ENCODE measurements at places on chromosomes 4 and X.

DNA sequence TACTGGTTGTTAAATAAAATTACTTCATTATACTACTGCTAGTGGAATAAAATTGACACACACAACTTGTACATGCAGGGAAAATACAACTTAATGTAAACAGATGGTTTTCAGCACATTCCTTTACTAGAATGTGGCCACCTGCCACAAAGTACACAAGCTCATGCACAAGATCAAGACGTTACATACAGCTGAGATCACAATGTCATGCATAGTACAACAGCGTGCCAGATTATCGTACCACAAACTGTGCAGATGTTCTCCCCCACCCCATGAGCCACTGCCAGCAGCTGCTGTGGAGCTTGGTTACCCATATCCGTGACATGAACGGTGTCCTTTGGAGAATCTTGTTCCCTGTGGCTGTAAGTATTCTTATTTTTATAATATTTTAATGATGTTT lies 27.7 kb downstream of the FBXO8 start:
- no peak for DNase-seq

DNA sequence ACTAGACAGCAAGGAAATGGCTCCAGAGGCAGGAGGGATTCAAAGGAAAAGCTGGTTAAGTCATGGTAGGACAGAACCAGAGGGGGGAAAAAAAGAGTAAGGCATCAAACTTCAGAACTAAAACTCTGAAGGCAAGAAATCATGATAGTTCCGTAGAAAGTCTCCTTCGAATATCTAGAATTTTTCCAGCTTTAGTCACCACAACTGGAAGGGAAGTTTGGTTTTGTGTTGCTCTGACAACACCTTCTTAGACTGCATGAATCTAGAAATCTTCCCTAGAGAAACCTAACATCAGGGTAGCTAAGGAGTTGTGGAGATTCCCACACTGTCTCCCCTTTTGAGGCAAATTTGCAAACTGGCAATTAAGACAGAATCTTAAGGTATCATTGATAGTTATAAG lies 33.7 kb downstream of the AMMECR1 start:
- no peak for DNase-seq

- no peak for DNase-seq
Observed at GRCh38 chr4:8041172-8041571, 101.5 kb upstream of the AFAP1 start.

GRCh38 chr4:1246901-1247863 lies 1.7 kb downstream of the CTBP1 start:
- peak; percentile 56 for DNase-seq

DNA sequence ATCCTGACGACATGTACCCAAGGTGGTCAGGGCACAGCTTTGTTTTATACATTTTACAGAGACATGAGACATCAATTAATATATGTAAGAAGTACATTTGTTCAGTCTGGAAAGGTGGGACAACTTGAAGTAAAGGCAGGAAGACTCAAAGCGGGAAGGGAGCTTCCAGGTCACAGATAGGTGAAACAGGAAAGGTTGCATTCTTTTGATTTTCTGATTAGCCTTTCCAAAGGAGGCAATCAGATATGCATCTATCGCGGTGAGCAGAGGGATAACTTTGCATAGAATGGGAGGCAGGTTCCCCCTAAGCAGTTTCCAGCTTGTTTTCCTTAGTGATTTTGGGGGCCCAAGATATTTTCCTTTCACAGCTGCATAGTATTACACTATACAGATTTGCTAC lies 358.4 kb downstream of the GLUD2 start:
- no peak for DNase-seq

DNA sequence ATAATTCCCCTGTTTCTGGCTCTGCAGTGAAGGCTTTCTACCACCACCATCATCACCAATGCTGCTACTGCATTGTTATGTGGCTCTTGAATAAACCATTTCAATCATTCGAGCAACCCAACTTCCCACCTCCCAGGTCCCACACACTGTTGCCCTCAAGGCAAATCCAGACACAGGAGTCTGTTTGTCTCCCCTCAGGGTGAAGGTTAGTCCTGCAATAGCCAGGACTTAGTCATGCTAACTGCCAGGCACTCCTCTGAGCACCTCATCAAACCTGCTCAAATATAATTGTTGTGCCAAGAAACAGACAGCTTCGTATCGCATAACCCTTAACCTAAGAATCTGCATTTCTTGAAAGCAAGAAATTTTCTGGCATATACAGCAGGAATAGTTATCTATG lies 213.2 kb downstream of the KDR start:
- DNase-seq, result no peak

GRCh38 chrX:15855568-15856221 lies 1.1 kb upstream of the AP1S2 start:
- no peak for DNase-seq

GRCh38 chr4:153791746-153792617 lies 3.1 kb upstream of the SFRP2 start:
- peak; percentile 70 for DNase-seq

GRCh38 chr4:24559032-24559821 lies 25.1 kb downstream of the DHX15 start:
- DNase-seq, result no peak

DNA sequence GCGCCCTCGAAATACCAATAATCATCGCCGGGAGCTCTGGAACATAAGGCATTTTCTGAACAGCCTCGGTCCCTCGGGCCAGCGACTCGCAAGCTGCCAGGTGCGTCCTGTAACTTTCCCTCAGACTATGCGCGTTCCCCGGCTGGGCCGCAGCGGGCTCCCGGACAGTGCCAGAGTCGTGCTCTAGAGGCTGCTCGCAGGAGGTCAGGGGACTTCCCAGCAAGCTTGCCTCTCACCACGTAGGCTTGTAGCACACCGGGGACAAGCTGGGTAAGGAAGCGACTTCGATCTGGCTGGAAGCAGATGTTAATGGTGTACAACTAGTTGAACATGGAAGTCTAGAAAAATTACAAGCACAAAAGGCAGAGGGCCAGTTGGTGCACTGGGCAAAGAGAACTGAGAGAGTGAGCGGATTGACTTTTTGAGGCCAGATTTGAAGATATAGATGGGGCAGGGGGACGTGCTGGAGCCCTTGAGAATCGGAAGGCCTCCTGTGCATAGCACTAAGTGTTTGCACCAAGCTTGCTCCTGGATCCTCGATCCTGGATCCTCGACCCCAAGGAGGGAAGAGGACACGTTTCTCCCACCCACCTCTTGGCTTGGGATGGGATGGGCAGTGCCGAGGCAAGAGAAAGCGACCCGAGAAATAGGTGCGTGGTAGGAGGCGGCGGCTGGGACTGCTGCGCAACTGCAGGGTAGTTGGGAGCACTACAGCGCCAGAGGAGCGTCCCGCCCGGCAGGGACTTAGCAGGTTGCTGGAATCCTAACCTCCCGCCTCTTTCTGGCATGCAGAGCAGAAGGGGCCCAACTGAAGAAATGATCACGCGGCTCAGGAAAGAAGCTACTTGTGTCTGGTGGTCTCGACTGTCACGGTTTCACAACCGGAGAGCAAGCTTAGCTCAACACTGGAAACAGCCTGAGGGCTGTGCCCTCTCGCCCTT lies 19.9 kb upstream of the ZIC3 start:
- DNase-seq, result no peak

- peak; percentile 70 for DNase-seq
Observed at GRCh38 chr4:48129307-48130014, 4.6 kb downstream of the TXK start.

All from activated T-cell treated with anti-CD3 and anti-CD28 coated beads, Interleukin-2, amount 50 U/mL, for 48 hours (primary cell).